Hair follicular keratinocyte (primary cell): ENCODE measurements at places on chromosomes 2 and 18. TPM values are rescaled to one million over a fixed set of nuclear protein-coding genes. Genes with fewer than 3 reads are reported as not detected.

The PROKR1 gene
- total RNA-seq = not detected in 2 replicates

The CHRNA1 gene
- total RNA-seq = not detected in 2 replicates

The IRS1 gene
- total RNA-seq = 20.7 and 22.4 TPM in 2 replicates

The TNS1 gene
- total RNA-seq = 0.39 and 4.2 TPM in 2 replicates

The PID1 gene
- total RNA-seq = 7.8 and 9.6 TPM in 2 replicates

The SEPTIN10 gene
- total RNA-seq = 61.2 and 71.6 TPM in 2 replicates

The CCDC141 gene
- under 0.01 TPM in 1 of 2 replicates, not detected in the other for total RNA-seq

The GCFC2 gene
- 16.9 and 18.2 TPM in 2 replicates for total RNA-seq

The ALPP gene
- not detected in 2 replicates for total RNA-seq

The NEU2 gene
- not detected in 2 replicates for total RNA-seq

The NEB gene
- total RNA-seq = under 0.01 TPM in 1 of 2 replicates, not detected in the other

The MORN2 gene
- 9.6 and 16.9 TPM in 2 replicates for total RNA-seq

The KCNG3 gene
- not detected in 2 replicates for total RNA-seq

The GPAT2 gene
- 1.4 and 2.8 TPM in 2 replicates for total RNA-seq

The TSPYL6 gene
- not detected in 2 replicates for total RNA-seq

The SERPINB7 gene
- total RNA-seq = 8.7 and 9.4 TPM in 2 replicates

The RNMT gene
- total RNA-seq = 13.9 and 15.5 TPM in 2 replicates

The SERPINB3 gene
- 9.4 and 14.8 TPM in 2 replicates for total RNA-seq

The EML6 gene
- 0.04 TPM in 1 of 2 replicates, not detected in the other for total RNA-seq

The LCT gene
- 0.04 and 0.08 TPM in 2 replicates for total RNA-seq

The EMILIN1 gene
- 4.0 and 4.5 TPM in 2 replicates for total RNA-seq

The AGAP1 gene
- total RNA-seq = 6.5 and 6.8 TPM in 2 replicates

The LMAN1 gene
- 107 and 165 TPM in 2 replicates for total RNA-seq

The CD8B2 gene
- not detected in 2 replicates for total RNA-seq

The DYNC2LI1 gene
- total RNA-seq = 13.7 and 16.4 TPM in 2 replicates

The HJURP gene
- 10.9 and 34.3 TPM in 2 replicates for total RNA-seq

The LRATD1 gene
- 6.3 and 8.1 TPM in 2 replicates for total RNA-seq

The GFPT1 gene
- total RNA-seq = 17.7 and 25.1 TPM in 2 replicates

The TSGA10 gene
- total RNA-seq = 1.3 and 1.5 TPM in 2 replicates

The AMER3 gene
- not detected in 2 replicates for total RNA-seq

The DOCK10 gene
- total RNA-seq = 0.16 and 5.1 TPM in 2 replicates

The OTX1 gene
- total RNA-seq = 1.4 and 2.9 TPM in 2 replicates

The FAM124B gene
- not detected in 2 replicates for total RNA-seq

The DLX1 gene
- total RNA-seq = 1.7 and 1.8 TPM in 2 replicates

The KCNE4 gene
- total RNA-seq = not detected in 2 replicates

The SCG2 gene
- not detected in 2 replicates for total RNA-seq

The EMX1 gene
- total RNA-seq = 0.16 TPM in 1 of 2 replicates, not detected in the other

The ATG9A gene
- total RNA-seq = 36.9 and 40.2 TPM in 2 replicates

The TLX2 gene
- total RNA-seq = 0.08 TPM in 1 of 2 replicates, not detected in the other

The FAP gene
- 8.5 and 20.7 TPM in 2 replicates for total RNA-seq

The SKA1 gene
- 11.4 and 20.0 TPM in 2 replicates for total RNA-seq

The KCNF1 gene
- 0.04 TPM in 1 of 2 replicates, not detected in the other for total RNA-seq

The CHRND gene
- total RNA-seq = not detected in 2 replicates

The UGT1A8 gene
- not detected in 2 replicates for total RNA-seq

The KCNS3 gene
- 4.7 and 20.9 TPM in 2 replicates for total RNA-seq

The TYW5 gene
- 5.4 and 6.8 TPM in 2 replicates for total RNA-seq
